Activated CD8-positive, alpha-beta T cell treated with anti-CD3 and anti-CD28 coated beads for 36 hours (primary cell): ENCODE measurements at places on chromosomes 5 and 9.

DNA sequence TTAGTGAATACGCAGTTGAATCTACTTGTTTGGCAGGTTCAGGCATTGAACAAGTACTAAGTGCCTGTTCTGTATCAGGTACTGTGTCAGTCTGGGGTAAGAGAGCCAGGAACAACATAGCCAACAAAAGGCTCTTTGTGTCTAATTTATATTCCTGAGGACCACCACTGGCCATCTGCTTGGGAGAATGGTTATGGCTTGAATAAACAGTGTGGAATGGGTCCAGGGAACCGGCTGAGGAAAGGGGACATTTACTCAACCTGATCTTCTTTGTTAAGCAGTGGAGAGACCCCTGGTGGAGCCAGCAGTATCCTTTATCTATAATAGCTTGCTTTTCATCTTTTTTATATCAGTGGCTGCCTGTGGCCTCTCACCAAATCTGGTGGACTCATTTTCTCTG is 38.6 kb downstream of the EXOSC2 start:
- peak; percentile 20 for DNase-seq
- H3K27ac ChIP-seq, result no peak overlapping the region
- H3K4me1 ChIP-seq, result peaks cover 17% of the 10 kb centered on the region
- H3K4me3 ChIP-seq, result no peak overlapping the region

DNA sequence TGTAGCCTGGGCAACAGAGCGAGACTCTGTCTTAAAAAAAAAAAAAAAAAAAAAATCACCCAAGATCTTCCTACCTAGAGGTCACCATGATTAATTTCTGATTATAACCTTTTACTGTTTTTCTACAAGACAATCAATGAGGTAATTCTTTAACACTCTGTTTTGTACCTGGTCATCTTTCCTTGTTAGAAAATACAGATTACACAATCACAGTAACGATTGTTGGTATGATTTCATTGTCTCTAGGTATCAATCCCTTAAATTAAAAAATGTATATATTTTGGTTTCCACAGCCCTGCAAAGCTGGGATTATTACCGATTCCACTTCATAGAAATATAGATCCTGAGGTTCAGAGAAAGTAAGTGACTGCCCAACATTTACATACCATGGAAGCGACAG is 8.3 kb upstream of the ATG10 start:
- H3K4me1 ChIP-seq, result no peaks in the 10 kb centered on the region
- no peak overlapping the region for H3K4me3 ChIP-seq
- no peak for DNase-seq
- no peaks in the 10 kb centered on the region for H3K36me3 ChIP-seq
- H3K27me3 ChIP-seq, result no peaks in the 10 kb centered on the region

DNA sequence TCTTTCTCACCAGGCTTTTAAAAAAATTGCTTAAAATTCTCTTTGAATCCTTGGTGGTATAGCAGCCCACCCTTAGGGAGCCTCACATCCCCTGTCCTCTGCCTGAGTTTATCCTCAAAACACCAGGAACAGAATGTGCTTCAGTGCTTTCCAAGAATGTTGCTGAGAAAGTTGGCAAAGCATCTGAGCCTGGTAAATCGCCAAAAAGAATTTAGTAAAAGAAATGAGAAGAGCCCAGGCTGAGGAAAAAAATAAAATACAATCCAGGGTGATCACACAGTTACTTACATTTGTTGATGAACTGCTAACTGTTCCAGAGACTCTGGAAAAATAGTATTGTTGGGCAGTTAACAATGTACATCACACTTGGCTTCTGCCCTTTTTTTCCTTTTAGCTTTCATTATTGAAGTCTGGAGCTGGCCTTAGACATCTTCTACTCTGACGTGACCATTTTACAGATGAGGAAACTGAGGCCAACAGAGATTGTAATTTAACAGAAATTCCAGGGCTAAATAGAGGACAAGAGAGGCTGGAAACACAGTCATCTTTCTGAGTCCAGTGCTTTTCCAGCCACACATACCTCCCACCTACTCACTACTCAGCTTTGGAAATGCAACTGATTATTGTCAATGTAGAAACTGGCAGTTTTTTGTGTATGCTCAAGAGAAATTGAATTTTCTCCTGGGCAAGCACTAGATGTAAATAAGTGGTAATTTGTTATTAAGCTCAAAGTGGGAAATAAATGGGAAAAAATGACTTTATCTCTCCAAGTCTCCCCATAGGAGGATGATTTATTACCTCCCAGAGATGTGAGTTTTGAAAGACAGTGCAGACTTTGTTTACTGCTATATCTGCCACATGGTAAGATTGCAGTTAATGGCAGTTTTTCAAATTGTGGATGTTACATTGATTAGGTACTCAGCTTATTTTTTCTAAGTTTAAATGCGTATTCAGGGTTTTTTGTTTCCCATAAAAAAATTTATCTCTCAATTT is 86.7 kb upstream of the ALDH1A1 start:
- H3K27me3 ChIP-seq, result peaks cover 8% of the 10 kb centered on the region
- no peak overlapping the region for H3K27ac ChIP-seq
- H3K4me1 ChIP-seq, result no peaks in the 10 kb centered on the region
- no peaks in the 10 kb centered on the region for H3K36me3 ChIP-seq
- no peak for DNase-seq

- DNase-seq, result peak; percentile 34
- no peaks in the 10 kb centered on the region for H3K4me1 ChIP-seq
- no peaks in the 10 kb centered on the region for H3K36me3 ChIP-seq
- peaks cover 34% of the 10 kb centered on the region for H3K27me3 ChIP-seq
Measured at GRCh38 chr5:135880278-135880677, 15.4 kb downstream of the IL9 start.

DNA sequence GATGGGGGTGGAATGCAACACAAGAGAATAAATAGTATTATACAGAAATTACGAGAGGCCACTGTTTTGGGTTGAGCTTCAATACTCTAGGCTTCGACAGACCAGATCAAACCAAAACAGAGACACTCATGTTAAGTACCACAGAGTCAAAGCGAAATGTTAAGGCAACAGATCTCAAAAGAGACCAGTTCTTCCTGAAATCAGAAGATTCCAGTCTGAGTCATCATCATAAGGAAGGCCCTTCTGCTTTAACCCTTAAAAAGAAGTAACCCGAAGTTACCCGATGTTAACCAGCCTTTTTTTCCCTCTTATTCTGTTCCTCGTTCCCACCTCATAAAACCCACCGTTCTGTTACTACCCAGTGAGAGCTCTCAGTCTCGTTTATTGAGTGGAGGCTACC is 75.9 kb downstream of the SFXN1 start:
- H3K36me3 ChIP-seq, result no peaks in the 10 kb centered on the region
- H3K27me3 ChIP-seq, result peaks cover 6% of the 10 kb centered on the region
- no peak for DNase-seq
- no peaks in the 10 kb centered on the region for H3K4me1 ChIP-seq

GRCh38 chr9:111975709-111976108 is 79.1 kb downstream of the UGCG start:
- DNase-seq, result peak; percentile 38
- H3K27ac ChIP-seq, result no peak overlapping the region
- peaks cover 6% of the 10 kb centered on the region for H3K4me1 ChIP-seq
- peaks cover 2% of the 10 kb centered on the region for H3K27me3 ChIP-seq
- H3K4me3 ChIP-seq, result no peak overlapping the region

GRCh38 chr9:89891591-89892304 is 286.9 kb downstream of the GADD45G start:
- no peaks in the 10 kb centered on the region for H3K4me1 ChIP-seq
- H3K27ac ChIP-seq, result no peak overlapping the region
- H3K27me3 ChIP-seq, result peaks cover 2% of the 10 kb centered on the region

- no peaks in the 10 kb centered on the region for H3K4me1 ChIP-seq
- H3K27me3 ChIP-seq, result peaks cover 7% of the 10 kb centered on the region
- H3K27ac ChIP-seq, result no peak overlapping the region
- H3K4me3 ChIP-seq, result no peak overlapping the region
- DNase-seq, result no peak
Measured at GRCh38 chr5:78594610-78595457, 53.7 kb downstream of the LHFPL2 start.

GRCh38 chr9:78324682-78325081 is 27.8 kb downstream of the PSAT1 start:
- H3K27ac ChIP-seq, result no peak overlapping the region
- no peak overlapping the region for H3K4me3 ChIP-seq
- no peaks in the 10 kb centered on the region for H3K4me1 ChIP-seq
- no peak for DNase-seq

DNA sequence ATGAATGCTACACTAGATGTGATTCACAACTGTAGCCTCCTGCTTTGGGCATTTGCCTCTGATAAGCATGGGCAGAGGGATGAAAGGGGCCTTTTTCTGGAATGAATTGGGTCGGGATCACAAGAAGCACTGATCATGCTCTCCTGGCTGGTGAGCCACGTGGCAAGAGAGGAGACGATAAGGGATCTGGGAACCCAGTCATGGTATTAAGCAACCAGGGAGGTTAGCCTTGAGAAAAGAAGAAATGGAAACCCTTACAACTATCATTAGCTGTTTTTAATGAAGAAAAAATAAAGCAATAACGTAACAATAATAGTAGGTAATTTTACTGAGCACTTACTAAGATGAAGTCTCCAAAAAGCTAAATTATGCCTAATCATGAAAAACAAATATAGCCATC is 50.0 kb upstream of the RAI14 start:
- H3K27ac ChIP-seq, result no peak overlapping the region
- no peak overlapping the region for H3K4me3 ChIP-seq
- no peaks in the 10 kb centered on the region for H3K4me1 ChIP-seq
- peaks cover 6% of the 10 kb centered on the region for H3K27me3 ChIP-seq

- H3K27ac ChIP-seq, result no peak overlapping the region
- H3K36me3 ChIP-seq, result no peaks in the 10 kb centered on the region
- no peak overlapping the region for H3K4me3 ChIP-seq
- peaks cover 10% of the 10 kb centered on the region for H3K4me1 ChIP-seq
- H3K27me3 ChIP-seq, result peaks cover 12% of the 10 kb centered on the region
- no peak for DNase-seq
Measured at GRCh38 chr5:14269395-14269794, 126.3 kb downstream of the TRIO start.

DNA sequence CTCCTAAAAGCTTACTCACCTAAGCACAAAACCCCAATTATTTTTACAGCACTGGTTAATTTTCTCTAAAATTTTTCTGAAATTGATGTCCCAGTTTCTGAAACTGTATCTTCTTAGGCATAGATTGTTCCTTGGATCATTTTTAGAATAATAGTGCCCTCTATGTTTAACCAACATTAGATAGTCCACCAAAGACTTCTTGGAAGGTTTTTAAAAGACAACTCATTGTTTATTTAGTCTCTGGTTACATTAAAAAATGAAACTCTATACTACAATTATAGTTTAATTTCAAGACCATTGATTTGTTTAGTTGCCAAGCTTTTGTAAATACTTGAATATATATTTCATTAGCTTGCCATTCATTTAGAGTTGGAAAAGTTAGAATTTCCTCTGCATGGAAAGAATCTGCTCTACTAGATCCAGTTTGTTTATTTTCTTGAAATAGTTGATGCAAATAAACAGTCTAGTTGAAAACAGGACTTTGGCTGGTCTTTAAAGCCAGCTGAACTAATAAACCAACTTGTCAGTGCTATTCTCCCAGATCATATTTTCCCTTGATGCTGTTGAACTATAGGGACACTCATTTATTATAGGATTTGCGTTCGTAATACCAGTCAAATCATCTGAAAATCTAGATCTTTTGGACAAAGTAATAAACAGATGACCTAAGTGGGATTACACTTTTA is 990.5 kb downstream of the TLE1 start:
- no peaks in the 10 kb centered on the region for H3K36me3 ChIP-seq
- no peak overlapping the region for H3K27ac ChIP-seq
- H3K27me3 ChIP-seq, result no peaks in the 10 kb centered on the region
- no peaks in the 10 kb centered on the region for H3K4me1 ChIP-seq
- DNase-seq, result no peak
- no peak overlapping the region for H3K4me3 ChIP-seq

- no peak overlapping the region for H3K27ac ChIP-seq
- peaks cover 4% of the 10 kb centered on the region for H3K4me1 ChIP-seq
- H3K4me3 ChIP-seq, result no peak overlapping the region
- DNase-seq, result no peak
- H3K27me3 ChIP-seq, result no peaks in the 10 kb centered on the region
- no peaks in the 10 kb centered on the region for H3K36me3 ChIP-seq
Measured at GRCh38 chr5:144089401-144090021, 80.9 kb downstream of the YIPF5 start.

DNA sequence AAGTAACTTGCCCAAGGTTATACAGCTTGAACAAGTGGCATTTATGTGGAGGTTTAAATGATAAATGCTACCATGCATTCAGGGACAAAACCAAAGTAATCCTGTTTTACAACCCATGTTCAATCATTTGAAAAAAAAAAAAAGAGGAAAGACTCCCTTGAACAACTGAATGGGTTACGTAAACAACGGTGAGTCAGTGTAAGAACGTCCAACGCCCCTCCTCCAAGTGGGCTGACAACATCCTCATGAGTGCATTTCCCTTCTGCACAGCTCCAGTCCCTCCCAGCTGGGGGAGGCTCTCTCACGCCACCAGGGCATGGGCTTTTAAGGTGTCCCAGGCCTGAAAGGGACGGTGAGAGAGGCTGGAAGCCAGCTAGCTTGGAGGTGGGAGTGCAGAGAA is 90.0 kb downstream of the PRRT1B start:
- DNase-seq, result peak; percentile 90
- peaks cover 45% of the 10 kb centered on the region for H3K36me3 ChIP-seq
- no peaks in the 10 kb centered on the region for H3K27me3 ChIP-seq
- H3K27ac ChIP-seq, result peak overlapping the region; percentile 88

GRCh38 chr5:163563880-163564279 is 58.5 kb downstream of the MAT2B start:
- no peaks in the 10 kb centered on the region for H3K36me3 ChIP-seq
- peaks cover 46% of the 10 kb centered on the region for H3K27me3 ChIP-seq
- DNase-seq, result no peak
- no peak overlapping the region for H3K27ac ChIP-seq
- no peak overlapping the region for H3K4me3 ChIP-seq

GRCh38 chr9:106207298-106207697 is 513.0 kb downstream of the TMEM38B start:
- H3K36me3 ChIP-seq, result no peaks in the 10 kb centered on the region
- H3K27me3 ChIP-seq, result no peaks in the 10 kb centered on the region
- no peak for DNase-seq

- H3K4me3 ChIP-seq, result no peak overlapping the region
- H3K27ac ChIP-seq, result no peak overlapping the region
Measured at GRCh38 chr9:120735415-120736126, 21.3 kb upstream of the MEGF9 start.

DNA sequence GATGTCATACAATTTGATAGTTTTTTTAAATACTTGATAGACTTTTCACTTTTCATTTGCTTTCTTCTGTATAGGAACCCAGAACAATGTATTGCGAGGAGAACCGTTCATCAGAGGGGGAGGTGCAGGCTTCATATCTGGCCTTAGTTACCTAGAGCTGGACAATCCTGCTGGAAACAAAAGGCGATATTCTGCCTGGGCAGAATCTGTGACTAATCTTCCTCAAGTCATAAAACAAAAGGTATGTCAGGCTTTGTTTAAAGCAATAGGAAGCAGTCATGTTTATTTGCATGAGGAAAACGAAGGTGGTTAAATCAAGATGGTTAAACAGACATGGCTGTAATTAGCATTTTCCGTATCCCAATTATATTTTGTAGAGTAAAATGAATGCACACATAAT is 46.0 kb downstream of the C7 start:
- H3K27me3 ChIP-seq, result peaks cover 2% of the 10 kb centered on the region
- no peak overlapping the region for H3K27ac ChIP-seq
- H3K4me1 ChIP-seq, result no peaks in the 10 kb centered on the region
- H3K36me3 ChIP-seq, result no peaks in the 10 kb centered on the region
- no peak overlapping the region for H3K4me3 ChIP-seq
- no peak for DNase-seq
